ENCODE measurements at places on chromosomes 5 and 9. TPM values are rescaled to one million over a fixed set of nuclear protein-coding genes. Genes with fewer than 3 reads are reported as not detected.

The SV2C gene
- 3.7 TPM for total RNA-seq

The PCDHGA1 gene
- 0.62 TPM for total RNA-seq

The SLC46A2 gene
- not detected for total RNA-seq

The HINT2 gene
- 38.2 TPM for total RNA-seq

The CPLANE1 gene
- total RNA-seq, result 25.6 TPM

The CCDC187 gene
- total RNA-seq, result 0.27 TPM

The CDH9 gene
- 0.35 TPM for total RNA-seq

The STPG3 gene
- total RNA-seq, result not detected

The PCDHGA3 gene
- total RNA-seq, result 0.51 TPM

The PRDM9 gene
- not detected for total RNA-seq

The TMEM232 gene
- 7.1 TPM for total RNA-seq

The GABRP gene
- not detected for total RNA-seq

The AK8 gene
- 0.61 TPM for total RNA-seq

The FAM120A gene
- total RNA-seq, result 36.8 TPM

The TMEM171 gene
- not detected for total RNA-seq

The ADAMTSL2 gene
- total RNA-seq, result not detected

The ECPAS gene
- 88.6 TPM for total RNA-seq

The UAP1L1 gene
- 13.8 TPM for total RNA-seq

The BRIX1 gene
- total RNA-seq, result 32.8 TPM

The PTGDS gene
- 13.5 TPM for total RNA-seq

The CCDC180 gene
- total RNA-seq, result 20.2 TPM

The PRLR gene
- 80.6 TPM for total RNA-seq

The GIN1 gene
- 14.5 TPM for total RNA-seq

The CKS2 gene
- total RNA-seq, result 20.0 TPM

The SLC45A2 gene
- total RNA-seq, result not detected

The TPPP gene
- total RNA-seq, result 0.29 TPM

Measured in uterus (tissue), 4 donors.